Cerebellar nuclear complex (tissue), 1 donor: ENCODE measurements at places on chromosomes 3 and 15.

- DNase-seq = no peak
Observed at GRCh38 chr15:40436116-40436891, 4.4 kb upstream of the BAHD1 start.

DNA sequence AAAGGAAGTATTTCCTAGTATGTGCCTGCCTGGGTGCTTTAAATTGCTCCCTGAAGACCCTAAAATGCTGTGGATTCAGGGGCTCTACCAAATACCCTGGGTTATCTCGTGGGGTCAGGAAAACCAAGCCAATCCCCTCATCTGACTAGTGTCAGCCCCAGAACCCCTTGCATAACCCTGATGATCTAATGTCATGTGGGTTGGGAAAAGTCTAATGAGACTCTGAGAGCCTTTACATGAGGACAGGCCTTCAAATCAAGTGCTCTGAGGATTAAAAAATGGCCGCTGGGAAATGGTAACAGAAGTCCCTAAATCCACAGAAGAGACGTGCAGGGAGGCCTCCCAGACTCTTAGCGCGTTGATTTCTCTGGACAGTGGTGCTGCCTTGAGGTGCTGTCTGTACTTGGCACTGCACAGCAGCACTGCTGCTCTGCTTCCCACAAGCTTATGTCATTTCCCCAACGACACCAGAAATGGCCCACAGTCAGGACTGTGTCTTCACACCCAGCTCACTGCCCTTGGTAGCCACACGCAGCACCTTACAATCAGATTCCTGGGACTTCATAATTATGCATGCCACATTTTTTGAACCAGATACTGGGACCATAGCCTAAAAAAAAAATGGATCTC is 16.6 kb downstream of the EIF4E3 start:
- no peak for DNase-seq

DNA sequence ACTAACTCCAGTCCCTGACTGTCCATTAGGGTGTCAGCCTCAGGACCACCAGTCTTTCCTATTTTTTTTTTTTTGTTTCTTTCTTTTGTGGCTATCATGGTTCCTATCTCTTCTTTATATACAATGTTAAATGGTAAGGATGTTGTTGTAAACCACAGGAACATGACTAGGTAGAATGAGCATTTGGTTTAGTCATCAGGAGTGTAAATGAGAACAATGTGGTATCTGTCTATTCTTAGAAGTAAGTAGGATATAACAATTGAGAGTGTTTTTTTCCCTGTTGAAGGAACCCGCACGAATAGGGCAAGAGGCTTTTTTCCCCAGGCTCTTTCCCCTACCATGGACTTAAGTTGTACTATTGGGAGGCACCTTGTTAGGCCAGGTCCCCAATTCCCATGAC is 880.3 kb upstream of the GBE1 start:
- no peak for DNase-seq

DNA sequence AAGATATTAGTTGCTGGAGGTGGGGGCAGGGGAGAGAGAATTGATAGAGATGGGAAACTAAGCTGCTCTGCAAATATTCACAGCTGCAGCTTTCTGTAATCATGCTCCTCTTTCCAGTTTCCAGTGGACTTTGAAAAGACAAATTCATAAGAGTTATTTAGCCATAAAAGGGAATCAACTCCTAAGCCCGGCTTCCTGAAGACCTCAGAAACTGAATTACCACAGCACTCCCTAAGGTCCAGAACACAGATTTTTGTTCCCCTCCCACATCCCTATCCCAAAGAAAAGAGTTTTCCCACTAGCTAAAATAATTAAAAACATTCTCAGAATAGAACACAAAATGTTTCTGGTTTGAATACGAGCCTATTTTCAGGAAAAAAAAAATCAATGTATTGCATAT is 871.8 kb upstream of the NR2F2 start:
- no peak for DNase-seq

GRCh38 chr3:122391681-122392446 is 7.9 kb downstream of the FAM162A start:
- no peak for DNase-seq

- no peak for DNase-seq
Observed at GRCh38 chr15:63523306-63523990, 19.1 kb downstream of the USP3 start.

GRCh38 chr15:93861956-93862741 is 369.2 kb upstream of the MCTP2 start:
- DNase-seq = no peak

- no peak for DNase-seq
Observed at GRCh38 chr3:130760922-130761321, 14.3 kb upstream of the PIK3R4 start.

- DNase-seq = no peak
Observed at GRCh38 chr15:88238618-88239430, 17.7 kb downstream of the NTRK3 start.

GRCh38 chr15:100043068-100043641 is 298.6 kb downstream of the ADAMTS17 start:
- no peak for DNase-seq

DNA sequence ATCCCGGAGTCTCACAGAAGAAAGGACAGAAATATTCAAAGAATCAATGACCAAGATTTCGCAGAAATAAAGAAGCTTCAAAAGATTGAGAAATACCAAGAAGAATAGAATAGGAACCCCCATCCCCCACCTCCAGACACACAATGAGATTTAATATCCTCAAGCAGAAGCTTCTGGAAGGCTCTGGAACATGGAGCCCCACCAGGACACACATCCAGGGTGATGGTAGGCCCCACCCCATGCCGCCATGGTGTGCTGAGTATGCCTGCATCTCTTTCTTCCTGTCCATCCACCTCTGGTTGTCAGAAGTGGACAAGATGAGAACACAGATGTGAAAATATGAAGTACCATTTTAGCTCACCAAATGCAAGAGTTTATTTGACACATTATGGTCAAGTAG is 19.3 kb downstream of the PRR23E start:
- DNase-seq = no peak

GRCh38 chr15:59295261-59296001 is 77.2 kb downstream of the MYO1E start:
- no peak for DNase-seq

DNA sequence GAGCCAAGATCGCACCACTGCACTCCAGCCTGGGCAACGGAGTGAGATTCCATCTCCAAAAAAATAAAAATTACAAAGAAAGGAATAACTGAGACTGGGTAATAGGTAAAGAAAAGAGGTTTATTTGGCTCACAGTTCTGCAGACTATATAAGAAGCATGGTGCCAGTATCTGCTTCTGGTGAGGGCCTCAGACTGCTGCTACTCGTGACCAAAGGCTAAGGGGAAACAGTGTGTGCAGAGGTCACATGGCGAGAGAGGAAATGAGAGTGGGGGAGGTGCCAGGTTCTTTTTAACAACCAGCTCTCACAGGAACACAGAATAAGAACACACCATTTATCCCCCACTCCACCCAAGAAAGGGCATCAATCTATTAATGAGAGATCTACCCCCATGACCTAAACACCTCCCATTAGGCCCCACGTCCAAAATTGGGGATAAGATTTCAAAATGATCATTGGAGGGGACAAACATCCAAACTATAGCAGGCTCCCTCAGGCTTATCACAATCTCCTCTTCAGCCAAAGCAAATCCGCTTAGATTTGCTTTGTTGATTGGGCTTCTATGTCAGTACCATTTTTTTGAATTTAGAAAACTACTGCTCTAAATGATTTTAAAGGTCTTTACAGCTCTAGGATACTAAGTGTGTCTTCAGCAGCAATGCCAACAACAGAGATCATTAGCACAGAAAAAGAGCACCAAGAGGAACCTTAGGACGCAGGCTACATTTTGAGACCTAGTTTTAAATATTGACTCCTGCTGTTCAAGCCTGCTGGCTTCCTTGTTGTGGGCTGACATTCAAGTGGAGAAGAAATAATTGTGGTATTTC is 84.2 kb upstream of the TBL1XR1 start:
- DNase-seq = no peak

GRCh38 chr3:49013738-49014660 is 4.4 kb downstream of the DALRD3 start:
- DNase-seq = no peak

DNA sequence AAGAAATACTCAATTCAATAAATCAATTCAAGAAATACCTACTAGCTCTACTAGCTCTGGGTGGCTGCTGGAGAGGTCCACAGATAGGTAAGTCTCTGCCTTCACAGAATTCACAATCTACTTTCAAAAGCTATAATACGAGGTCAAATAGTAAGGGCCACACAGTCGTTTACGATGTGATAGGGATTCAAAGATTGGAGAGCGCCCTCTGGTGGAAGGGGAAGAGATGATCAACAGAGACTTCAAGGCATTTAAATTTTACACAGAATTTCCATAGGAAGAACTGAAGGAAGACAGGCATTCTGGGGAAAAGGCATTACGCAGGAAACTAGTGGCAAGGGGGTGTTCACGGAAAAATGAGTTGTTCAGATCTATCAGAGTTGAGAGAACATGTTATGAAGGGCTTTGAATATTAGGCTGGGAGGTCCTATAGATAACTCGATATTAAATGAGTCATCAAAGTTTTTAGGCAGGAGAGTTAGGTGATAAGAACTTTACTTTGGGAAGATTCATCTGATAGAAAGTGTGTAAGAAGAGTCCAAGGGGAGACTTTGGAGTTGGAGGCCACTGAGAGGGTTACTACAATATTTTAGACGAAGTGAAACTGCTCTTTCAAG is 128.8 kb downstream of the FRMD5 start:
- DNase-seq = no peak

- no peak for DNase-seq
Observed at GRCh38 chr3:136546720-136547119, 205.5 kb downstream of the STAG1 start.

- DNase-seq = no peak
Observed at GRCh38 chr15:23416349-23417276, 30.4 kb downstream of the GOLGA6L2 start.

GRCh38 chr3:105594219-105594618 is 227.5 kb downstream of the ALCAM start:
- no peak for DNase-seq

- DNase-seq = no peak
Observed at GRCh38 chr3:30753766-30754165, 140.7 kb downstream of the GADL1 start.

DNA sequence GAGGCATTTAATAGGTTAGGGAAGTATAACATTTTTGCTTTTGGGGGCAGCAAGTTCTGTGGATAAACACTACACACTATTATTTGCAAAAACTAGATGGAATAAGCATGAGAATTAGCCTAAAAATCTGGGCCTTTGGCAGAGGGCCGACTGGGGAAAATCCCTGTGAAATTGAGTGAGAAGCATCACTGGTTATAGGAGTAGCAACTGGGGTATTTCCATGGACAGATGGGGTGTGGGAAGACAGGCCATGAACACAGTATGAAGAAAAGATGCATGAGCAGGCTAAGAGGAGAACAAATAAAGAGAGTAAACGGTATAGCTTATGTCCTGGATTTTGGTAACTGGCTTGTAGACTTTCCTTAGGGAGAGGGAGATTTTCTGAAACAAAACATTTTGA is 32.9 kb upstream of the CSPG5 start:
- DNase-seq = peak; percentile 45

DNA sequence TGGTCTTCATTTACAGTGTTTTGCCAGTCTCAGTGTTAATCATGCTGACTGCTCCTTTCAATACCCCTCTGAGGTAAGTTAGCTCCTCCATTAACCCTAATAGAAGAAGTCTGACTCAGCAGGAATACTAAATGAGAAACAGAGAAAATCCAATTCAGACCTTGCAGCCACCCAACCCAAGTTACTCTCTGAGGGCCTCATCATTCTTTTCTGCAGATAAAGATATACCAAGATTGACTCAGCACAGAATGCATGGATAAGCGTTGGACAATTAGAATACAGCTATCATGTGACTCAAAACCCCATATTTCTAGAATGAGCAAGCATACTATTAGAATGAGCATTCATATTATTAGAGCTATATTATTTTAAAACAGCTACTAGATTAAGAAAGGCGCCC is 389.1 kb upstream of the SGO1 start:
- no peak for DNase-seq

- no peak for DNase-seq
Observed at GRCh38 chr3:73556520-73557372, 68.0 kb downstream of the PDZRN3 start.

DNA sequence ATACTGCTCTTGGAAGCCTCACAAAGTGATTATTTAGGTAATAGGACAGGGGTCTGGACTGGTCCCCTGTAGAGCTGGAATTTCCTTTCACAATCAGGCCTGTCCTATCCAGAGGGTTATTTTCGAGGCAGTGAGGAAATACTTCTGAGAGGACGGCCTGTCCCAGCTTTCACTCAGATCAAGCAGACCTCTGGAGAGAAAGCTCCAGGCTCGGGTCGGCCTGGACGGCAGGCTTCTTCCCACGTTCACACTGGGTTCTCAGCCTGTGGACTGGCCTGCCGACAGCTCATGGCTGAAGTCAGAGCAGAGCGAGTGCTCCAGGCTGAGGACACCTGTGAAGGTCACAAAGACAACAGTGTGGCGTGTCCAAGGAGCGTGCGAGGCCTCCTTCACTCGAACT is 405.3 kb downstream of the VPS13C start:
- no peak for DNase-seq

DNA sequence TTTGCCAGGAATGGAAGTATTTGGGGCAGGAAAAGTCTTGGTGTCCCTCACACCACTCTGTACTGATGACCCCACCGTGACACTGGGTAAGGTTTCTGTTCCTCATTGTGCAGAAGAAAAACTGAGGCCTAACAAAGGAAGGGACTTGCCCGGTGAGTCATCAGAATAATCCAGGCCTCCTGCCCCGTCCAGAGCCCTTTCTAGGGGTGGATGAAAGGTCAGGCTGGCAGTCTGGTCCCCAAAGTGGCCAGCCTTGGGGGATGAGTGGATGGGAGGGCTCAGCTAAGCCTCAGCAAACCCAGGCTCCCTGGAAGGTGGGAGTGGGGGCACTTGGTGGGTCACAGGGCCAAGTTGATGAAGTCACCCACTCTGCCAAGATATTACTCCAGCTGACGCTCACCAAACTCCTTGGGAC is 2.3 kb upstream of the DNAH1 start:
- DNase-seq = no peak

DNA sequence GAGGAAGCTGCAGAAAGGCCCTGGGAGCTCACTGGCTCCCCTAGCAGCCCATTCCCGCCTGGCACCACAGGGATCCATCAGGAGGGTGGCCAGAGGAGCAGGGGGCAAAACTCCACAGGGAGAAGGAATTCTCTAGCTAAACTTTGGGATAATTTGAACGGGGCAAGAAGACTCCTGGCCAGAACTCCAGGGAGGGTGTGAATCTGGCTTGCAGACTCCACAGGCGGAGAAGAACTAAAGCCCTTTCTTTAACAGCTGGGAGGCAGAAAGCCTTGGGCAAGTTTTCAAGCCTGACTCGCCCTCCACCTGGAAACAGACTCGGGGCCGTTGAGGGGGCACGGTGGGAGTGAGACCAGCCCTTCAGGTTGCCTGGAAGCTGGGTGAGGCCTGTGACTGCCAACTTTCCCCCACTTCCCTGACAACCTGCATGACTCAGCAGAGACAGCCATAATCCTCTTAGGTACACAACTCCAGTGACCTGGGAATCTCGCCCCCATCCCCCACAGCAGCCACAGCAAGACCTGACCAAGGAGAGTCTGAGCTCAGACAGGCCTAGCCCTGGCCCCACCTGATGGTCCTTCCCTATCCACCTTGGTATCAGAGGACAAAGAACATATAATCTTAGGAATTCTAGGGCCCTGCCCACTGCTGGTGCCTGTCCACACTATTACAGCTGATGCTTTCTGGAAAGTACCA is 28.6 kb downstream of the SLC27A2 start:
- DNase-seq = no peak
